ENCODE measurements at places on chromosomes 3 and 15.

- DNase-seq = no peak
Measured at GRCh38 chr3:106341087-106341486, 472.3 kb upstream of the CBLB start.

DNA sequence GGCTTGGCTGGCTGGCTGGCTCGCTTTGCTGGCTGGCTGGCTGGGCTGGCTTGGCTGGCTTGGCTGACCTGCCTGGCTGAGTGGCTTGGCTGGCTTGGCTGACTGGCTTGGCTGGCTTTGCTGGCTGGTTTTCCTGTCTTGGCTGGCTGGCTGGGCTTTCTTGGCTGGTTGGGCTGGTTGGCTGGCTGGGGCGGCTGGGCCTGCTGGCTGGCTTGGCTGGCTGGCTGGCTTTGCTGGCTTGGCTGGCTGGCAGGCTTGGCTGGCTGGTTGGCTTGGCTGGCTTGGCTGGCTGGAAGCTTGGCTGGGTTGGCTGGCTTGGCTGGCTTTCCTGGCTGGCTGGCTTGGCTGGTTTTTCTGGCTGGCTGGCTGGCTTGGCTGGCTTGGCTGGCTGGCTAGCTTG is 435.6 kb downstream of the GOLGA6L6 start:
- no peak for DNase-seq

- DNase-seq = no peak
Measured at GRCh38 chr15:71424765-71425164, 309.5 kb downstream of the THSD4 start.

DNA sequence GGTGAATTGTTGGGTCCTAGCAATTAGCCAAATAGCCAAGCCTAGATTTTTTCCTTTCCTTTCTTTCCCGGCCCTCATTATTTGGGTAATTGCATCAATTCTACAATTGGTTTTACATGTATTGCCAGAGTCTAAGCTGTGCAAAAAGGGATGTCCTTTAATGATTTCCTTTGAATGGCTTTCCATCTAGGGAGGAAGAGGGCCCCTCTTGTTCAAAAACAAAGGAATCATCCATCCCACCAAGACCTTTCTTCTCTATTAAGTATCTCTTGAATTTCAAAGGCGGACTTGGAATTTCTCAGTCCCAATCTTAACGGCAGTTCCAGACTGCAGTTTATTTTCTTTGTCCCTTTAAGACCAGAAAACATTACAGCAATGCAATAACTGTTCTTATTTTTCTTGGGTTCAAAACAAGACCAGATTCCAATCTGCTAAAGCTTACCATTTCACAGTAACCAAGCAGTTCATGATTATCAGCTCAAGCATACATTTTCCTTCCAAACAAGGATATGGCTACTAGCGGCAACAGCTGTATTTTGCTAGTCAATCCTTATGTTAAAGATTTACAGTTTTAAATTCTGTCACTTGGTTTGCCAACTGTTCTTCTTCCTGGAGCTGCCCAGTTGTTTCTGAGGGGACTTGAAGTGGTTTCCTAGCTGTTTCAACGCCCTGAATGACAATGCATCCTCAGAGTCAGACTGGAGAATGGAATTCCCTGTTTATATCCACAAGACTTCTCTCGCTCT is 91.4 kb upstream of the LRIG1 start:
- no peak for DNase-seq

DNA sequence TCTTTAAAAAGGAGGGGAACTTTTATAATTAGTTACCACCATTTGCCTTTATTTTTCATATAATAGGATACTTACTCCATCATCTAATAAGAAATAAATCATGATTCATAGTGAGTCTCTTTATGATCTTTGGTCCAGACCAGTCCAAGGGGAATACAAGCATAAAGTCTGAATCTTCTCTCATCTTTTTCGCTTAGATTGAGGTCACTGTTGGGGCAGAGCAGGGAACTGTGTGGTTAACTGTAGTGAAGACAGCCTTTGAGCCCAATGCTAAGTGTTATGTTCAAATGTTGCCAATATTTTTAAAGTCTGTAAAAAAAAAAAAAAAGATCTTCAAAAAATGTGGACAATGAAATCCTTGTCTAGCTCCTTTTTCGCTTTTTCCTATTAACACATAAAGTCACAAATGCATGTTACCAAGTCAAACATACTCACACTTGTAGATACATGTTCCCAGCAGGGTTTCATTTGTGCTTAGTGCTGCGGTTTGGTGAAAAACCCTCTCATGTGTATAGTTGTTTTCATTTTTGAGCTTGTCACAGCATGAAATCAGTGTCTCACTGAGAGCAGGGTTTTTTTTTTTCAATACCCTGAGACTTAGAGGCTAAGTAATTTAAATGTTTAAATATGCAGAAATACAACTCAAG is 72.1 kb downstream of the EPHA3 start:
- no peak for DNase-seq

GRCh38 chr15:69997813-69998212 is 99.9 kb downstream of the TLE3 start:
- DNase-seq = no peak

DNA sequence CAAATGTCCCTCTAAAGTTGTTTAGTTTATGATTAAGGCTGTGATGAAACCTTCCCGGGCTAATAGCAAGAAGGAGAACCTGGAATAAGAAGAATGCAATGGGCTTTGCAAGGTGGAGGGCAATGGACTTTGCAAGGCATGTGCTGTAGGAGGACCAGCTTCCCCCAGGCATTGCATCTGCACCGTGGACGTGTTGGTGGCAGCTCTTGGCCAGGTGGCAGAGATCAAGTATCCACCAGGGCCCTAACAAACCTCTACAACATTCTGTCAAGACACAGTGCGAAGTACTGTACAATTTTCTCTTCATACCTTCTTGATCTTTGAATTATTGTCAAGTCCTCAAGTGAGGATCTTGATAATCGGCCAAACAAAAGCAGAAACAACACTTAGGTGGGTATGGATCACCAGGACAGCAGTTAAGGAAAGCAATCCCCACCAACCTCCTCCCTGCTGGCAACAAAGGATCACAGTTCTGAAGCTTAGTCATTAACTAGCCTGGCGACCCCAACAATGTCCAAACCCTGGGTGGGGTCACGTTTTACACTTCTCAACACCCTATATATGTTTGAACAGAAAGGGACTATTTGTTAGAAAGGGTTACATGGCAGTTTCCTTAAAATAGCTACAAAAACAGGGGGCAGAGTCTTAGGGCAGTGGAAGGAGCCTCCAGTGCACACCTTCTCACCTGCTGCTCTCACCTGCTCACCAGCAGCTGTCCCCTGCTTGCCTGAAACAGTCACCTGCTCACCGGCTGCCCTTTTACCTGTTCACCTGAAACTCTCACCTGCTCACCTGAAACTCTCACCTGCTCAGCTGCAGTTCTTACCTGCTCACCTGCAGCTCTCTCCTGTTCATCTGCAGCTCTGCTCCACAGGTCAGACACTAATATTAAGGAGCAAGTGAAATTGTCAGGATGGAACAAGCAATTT is 137.9 kb upstream of the LIPC start:
- no peak for DNase-seq

DNA sequence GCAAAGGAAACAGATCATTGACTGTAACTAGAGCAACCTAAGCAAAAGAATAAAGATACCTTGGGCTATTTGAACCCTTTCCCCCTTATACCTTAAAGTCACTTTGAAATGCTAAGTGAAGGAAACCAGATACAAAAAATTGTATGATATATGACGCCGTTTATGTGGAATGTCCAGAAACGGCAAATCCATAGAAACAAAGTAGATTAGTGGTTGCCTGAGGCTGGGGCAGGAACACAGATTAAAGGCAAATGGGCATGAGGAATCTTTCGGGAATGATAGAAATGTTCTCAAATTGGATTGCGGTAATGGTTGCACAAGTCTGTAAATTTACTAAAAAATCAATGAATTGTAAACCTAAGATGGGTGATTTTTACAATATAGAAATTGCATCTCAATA is 160.1 kb upstream of the CCDC54 start:
- DNase-seq = no peak

All from stimulated activated CD8-positive, alpha-beta memory T cell treated with anti-CD3 and anti-CD28 coated beads, Interleukin-4, amount 100 ng/mL, for 4 hours (primary cell).